Suppressor macrophage treated with lipopolysaccharide for 4 hours (primary cell): ENCODE measurements at places on chromosomes 12 and 14.

DNA sequence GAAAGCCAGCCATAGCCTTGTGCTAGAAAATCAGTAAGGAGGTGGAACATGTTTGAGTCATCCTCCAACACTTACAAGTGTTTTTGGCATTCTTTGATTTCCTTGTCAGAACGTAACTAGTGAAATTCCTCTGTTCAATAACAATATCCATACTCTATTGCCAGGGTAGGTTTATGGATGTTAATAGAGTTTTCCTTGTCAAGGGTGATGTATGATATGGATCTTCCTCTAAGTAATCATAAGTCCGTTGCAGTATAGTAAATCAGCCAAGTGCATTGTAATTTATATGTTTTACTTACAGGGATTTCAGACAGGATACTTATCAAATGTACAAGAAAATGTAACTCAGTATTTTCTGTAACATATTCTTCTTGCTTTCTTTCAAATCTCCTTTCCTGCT lies 19.4 kb downstream of the NAV3 start:
- no peak for DNase-seq

GRCh38 chr14:61152851-61153364 lies 128.2 kb downstream of the TMEM30B start:
- no peak for DNase-seq

GRCh38 chr12:104538891-104539462 lies 82.2 kb downstream of the CHST11 start:
- DNase-seq = no peak

GRCh38 chr12:25940886-25941285 lies 17.6 kb upstream of the RASSF8 start:
- no peak for DNase-seq

DNA sequence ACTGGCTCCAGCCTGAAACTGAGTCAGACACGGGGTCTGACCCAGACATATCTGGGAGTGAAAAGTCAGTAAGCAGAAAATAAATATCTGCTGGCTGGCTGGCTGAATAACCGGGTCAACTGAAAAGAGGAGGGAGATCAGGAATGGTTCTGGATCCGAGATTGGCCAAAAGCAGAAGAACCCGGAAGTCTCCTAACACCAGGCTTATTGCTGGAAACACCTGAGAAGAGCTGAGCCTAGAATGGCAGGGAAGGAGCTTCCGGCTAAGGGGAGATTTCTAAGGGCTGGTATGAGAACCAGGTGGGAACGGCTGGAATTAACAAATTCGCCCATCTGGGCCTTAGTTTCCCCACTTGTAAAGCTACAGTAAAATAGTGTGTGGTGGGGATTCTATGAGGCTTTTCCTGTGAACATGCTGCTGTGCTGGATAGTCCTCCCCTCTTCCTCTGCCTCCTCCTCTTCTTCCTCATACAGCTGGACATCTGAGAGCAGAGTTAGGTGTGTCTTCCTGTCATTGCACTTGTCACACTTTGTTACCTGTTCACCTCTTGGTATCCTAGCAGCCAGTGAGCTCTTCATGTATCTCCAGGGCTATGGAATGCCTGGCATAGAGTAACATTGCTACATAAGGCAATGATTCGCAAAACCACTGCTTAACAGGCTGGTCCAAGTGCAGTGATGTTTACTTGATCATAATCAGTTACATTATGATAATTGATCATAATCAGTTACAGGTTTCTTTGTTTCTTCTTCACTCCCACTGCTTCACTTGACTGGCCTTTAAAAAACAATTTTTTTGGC lies 2.0 kb upstream of the SHMT2 start:
- DNase-seq = no peak

GRCh38 chr12:62347922-62348650 lies 87.9 kb downstream of the USP15 start:
- DNase-seq = no peak

- DNase-seq = no peak
These were observed 130.1 kb downstream of the CCDC91 start for GRCh38 chr12:28320353-28320752.

- DNase-seq = no peak
These were observed 27.4 kb downstream of the PALS1 start for GRCh38 chr14:67268426-67269150.

DNA sequence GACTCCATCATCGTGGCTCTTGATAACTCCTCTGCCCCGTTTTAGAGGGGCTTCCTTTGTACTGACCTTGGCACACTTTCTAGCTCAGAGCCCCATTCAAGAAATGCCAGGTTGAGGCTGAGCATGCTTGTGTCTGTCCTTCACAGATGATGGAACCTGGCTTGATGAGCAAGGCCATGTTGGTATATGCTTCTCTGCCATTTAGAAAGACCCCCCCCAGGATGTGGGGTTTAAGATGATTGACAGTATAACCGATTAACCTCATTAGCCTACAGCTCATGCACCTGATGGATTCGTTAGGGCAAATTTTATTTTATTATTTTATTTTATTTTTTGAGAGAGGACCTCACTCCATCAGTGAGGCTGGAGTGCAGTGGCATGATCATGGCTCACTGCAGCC lies 21.0 kb downstream of the BATF start:
- no peak for DNase-seq

- DNase-seq = no peak
These were observed 465.3 kb upstream of the TBX3 start for GRCh38 chr12:115149279-115149678.

GRCh38 chr14:21902561-21903181 lies 229.1 kb upstream of the OR4E1 start:
- no peak for DNase-seq

DNA sequence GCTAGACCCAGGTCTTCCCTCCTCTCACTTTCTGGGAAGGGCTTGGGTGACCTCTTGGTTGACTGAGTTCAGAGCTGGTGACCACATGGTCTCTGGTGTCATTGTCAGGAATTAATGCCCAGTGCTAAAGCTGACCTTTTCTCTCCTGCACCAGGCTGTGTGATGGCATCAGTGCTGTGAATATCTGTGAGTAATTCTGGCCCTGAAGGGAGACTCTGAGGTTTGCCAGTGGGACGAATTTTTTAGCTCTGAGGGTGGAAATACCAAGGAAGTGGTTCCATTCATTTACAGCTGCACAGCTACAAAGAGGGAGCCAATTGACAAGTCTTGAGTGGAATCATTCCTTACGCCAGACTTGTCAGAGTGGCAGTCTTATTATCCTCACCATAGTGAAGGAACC lies 6.2 kb upstream of the KRT86 start:
- peak; percentile 37 for DNase-seq

DNA sequence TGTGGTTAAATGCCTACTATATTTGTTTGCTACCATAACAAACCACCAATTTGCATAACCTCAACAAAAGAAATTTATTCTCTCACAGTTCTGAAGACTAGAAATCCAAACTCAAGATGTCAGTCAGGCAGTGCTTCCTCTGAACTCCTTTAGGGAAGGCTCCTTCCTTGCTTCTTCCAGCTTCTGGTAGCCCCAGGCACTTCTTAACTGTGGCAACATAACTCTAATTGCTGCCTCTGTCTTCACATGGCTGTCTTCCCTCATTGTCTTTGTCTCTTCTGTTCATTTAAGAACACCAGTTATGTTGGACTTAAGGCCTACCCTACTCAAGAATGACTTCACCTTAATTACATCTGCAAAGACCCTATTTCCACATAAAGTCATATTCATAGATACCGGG lies 206.9 kb downstream of the SYT1 start:
- no peak for DNase-seq

DNA sequence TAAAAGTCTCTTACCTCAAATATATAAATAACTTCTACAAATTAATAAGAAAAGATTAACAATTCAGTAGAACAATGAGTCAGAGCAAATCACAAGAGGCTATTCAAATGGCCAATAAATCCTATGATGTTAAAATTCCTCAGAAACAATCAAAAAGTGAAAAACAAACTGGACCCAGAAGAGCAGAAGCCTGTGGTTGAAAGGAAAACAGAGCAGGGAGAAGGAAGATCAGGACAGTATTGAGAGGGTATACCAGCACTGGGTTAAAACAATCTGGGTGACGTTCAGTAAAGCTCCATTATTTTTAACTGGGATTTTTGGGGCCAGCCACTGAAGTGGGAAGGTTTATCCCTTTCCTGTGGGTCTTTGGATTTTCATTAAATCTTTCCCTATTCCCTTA lies 39.7 kb upstream of the PCED1B start:
- no peak for DNase-seq

GRCh38 chr12:99035803-99036202 lies 390.7 kb downstream of the APAF1 start:
- DNase-seq = no peak

DNA sequence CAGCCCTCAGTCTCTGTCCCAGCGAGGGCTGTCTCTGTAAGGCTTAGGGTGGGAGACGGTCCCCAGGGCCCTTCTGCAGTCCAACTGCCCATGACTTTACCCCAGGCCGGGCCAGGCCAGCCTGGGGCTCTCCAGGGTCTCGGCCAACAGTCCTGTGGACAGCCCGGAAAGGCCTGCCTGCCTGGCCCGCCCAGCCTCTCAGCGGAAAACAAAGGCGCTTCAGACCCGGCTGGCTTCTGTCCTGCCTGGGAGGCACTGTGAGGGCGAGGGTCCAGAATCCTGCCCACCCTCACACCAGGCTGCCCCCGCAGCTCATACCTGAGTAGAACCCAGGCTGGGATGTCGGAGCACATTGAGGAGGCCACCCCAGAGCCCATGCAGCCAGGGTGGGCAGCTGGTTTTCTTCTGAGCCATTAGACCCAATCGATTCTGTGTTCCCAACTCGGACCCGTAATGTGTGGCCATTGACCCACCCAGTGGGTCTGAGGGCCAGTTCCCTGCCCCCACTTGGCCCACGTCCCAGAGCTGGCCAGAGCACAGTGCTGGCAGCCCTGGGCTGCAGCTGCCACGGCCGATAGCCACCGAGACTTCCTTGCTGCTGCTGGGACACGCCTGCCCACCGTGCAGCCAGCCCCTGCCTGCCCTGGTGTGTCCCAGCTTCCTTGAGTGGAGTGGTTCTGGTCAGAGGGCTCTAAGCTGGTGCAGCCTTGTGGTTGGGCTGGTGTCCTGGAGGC lies 1.6 kb downstream of the CRIP2 start:
- DNase-seq = no peak

GRCh38 chr12:122166422-122167349 lies 7.3 kb downstream of the IL31 start:
- no peak for DNase-seq

- DNase-seq = no peak
These were observed 122.8 kb downstream of the TTC7B start for GRCh38 chr14:90693413-90693812.

DNA sequence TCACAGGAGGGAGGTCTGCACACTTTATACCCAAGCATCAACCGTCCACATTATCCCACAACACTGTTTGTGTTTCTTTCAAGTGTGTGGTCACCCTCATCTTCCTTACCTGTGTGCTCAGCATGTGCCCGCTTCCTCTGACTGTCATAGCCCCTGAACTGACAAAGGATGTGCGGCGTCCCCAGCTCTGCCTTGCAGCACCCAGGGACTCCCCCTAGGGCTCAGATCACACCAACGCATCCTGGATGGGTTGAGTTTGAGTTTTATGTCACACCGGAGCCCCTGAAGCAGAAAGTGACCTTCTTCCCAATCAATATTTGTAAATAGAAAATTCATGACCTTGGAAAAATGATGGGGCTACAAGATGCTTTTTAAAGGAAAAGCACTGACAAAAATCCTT lies 770.7 kb upstream of the TMEM132C start:
- DNase-seq = no peak

GRCh38 chr12:110932046-110932445 lies 11.7 kb upstream of the MYL2 start:
- no peak for DNase-seq

DNA sequence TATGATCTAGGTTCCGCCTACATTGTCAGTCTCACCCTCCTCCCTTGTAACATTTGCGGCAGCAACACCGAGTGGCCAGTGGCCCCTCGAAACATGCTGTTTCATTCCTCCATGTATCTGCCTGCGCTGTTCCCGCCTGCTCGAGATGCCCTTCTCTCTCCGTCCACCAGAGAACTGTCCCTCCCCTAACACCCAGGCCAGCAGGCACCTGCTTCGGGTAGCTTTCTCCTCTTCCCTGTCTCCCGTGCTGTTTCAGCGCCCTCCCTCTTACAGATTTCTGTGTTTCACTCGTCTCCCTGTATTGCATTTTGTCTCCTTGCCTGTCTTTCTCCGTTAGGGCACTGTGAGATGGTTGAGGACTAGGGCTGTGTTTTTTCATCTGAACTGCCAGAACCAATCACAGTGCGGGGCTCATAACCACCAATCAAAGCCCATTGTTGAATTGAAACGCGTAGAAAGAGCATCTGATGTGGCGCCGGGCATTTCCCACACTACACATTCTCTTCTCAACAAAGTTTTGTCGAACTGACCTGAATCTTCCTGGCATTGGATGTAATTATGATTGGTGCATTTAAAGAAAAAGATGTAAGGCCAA lies 40.9 kb upstream of the ELK3 start:
- DNase-seq = no peak

DNA sequence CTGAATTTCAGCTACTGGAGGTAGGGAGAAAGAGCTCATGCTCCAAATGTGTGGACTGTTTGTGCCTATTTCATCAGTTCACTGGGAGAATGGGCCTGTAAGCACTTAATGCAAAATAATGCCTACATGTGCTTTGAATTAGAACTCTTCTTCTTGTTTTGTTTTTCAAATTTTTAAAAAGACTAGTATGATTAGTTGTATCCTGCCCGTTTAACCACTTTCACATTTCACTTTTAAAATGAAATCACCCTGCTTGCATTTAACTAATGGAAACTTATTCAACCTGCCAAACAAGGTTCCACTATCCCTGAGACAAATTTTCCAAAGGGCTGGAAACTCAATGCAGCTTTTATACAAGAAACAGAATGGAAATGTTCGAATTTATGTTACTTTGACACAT lies 79.7 kb downstream of the SAMD4A start:
- DNase-seq = no peak

DNA sequence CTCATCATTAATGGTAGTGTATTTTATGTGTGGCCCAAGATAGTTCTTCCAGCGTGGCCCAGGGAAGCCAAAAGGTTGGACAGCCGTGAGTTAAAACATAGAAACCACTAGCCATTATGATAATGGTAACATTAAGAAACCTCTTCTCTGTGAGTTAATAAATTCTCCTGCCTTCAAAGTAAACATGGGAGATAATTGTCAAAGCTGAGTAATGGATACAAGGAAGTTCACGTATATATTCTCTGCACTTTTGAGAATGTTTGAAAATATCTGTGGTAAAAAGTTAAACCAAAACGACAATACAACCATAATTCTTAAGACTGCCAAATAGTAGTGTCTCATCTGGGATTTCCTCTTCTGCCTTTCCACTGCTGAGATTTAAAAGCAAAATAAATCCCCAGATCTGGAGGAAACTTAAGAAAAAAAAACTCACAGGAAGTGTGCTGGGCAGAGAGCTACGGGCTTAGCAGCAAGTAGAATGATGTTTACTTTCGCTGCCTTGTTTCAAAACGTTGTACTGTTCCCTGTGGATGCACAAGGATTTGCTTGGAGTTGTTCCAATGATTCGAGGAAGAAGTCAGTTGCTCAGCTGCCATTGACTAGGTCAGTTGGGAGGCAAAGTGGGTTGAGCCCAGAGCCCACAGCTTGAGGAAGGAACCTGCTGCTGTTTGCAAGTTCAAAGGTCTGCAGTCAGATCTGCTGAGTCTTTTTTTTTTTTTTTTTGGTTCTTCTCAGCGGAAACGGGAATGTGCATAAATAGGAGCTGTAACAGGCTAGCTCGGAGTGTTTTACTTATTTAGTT lies 1.7 kb downstream of the TPCN1 start:
- DNase-seq = peak; percentile 65

GRCh38 chr12:40561395-40561966 lies 130.8 kb upstream of the CNTN1 start:
- DNase-seq = no peak

- no peak for DNase-seq
These were observed 10.8 kb downstream of the ERH start for GRCh38 chr14:69387311-69387710.

GRCh38 chr12:47574252-47575021 lies 131.4 kb downstream of the RPAP3 start:
- DNase-seq = no peak

- no peak for DNase-seq
These were observed 392.0 kb downstream of the RPL10L start for GRCh38 chr14:46259536-46259935.
